ENCODE measurements at places on chromosomes 2 and 18. TPM values are rescaled to one million over a fixed set of nuclear protein-coding genes. Genes with fewer than 3 reads are reported as not detected.

DNA sequence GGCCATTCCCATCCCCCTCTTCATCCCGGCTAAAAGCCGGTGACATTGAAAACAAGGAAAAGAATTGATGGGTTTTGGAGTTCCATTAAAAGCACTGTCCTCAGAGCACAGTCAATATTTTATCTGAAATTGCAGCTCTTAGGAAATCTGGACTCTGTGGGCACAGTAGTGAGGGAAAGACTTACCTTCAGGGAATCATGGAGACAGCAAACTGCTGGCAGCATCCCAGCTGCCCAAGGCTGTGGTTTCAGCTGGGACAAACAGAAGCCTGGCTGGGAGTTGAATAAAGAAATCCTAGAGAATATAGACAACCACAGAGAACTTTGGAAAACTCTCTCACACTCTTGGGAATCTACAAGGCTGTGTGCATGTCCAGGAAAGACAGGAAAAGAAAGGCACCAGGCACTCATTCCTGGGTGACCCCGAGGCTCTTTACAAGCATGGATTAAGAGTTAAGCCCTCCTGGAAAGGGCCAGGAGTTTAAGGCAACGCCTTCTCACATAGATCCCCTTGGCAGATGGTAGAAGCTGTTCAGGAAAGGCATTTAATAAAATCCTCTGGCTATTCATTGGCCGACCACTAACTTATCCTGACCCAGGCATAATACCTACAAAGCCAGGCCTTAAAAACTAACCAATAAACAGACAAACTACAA, 255.1 kb downstream of the MYT1L start:
- DNase-seq, result no peak

DNA sequence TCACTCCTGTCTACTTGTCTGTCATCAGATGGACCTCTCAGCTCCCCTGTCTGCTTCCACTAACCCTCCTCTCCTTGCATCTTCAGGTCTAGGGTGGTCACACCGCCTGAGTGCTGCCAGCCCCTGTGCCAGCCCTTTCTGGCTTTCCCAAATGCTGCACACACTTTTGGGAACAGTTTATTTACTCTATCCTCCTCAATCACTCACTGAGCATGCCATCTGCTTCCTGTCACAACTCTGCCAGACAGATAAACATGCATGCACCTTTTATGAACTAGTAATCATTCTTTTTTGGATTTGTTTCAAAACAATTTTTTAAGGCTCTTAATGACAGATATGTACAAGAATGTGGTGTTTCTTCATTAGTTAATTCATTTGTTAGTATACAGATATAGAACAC, 56.3 kb upstream of the CCDC195 start:
- no peak for DNase-seq

- no peak for DNase-seq
These were observed 124.4 kb downstream of the HRH4 start for GRCh38 chr18:24584813-24585212.

- DNase-seq, result no peak
These were observed 140.7 kb downstream of the ESCO1 start for GRCh38 chr18:21459706-21460286.

GRCh38 chr18:25052511-25052921, 299.4 kb downstream of the ZNF521 start:
- no peak for DNase-seq

- DNase-seq, result no peak
These were observed 217.8 kb downstream of the OSR1 start for GRCh38 chr2:19140463-19141208.

DNA sequence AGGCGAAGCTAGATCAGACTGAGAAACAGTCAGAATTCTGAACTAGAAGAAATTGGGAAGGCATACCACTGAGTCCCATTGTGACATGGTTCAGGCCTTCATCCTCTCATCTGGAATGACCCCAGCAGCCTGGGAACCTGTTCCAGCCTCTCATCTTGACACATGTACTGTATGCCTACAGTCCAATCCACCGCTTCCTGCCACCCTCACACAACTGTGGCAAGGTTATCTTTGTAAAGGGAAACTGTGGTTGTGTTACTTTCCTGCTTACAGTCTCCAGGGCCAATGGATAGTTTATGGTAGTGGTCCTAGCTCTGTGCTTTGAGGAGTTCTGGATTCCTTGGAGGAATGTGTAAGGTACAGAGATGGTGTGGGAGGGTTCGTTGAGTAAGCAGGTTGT, 296.9 kb upstream of the TRIB2 start:
- no peak for DNase-seq

DNA sequence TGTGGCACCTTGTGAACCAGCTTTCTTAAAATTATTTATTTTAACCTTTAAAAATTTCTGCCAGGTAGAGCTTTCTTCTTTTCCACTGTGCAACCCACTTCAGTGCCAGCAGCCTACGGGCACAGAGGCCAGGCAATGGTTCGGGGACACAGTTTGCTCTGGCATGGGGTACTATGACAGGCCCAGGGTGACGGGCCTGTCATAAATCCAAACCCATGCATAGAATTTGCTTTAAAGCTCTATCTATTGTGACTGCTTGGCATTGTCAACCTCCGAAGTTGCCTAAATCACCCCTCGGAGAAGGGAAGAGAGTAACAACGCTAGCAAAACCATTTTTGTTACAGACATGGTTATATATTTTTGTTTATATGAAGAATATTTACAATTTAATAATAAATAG, 1.5 kb downstream of the ODC1 start:
- peak; percentile 36 for DNase-seq

DNA sequence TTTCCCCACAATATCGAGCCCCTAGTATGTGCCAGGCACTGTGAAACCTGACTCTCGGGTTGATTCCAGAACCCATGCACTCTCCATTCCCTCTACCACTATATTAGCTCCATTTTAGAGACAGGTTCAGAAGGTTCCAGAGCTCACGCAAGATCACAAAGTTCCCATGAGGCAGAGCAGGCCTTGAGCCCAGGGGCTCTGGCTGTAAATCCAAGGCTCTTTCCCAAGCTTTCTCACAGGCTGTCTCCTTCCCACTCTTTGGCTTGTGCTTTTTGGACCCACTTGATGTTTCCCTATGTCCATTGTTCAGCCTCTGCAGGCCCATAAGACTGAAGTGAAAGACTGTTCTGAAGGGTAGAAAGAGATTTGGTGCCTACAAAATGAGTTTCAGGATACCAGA, 15.7 kb downstream of the KIAA2012 start:
- DNase-seq, result no peak

DNA sequence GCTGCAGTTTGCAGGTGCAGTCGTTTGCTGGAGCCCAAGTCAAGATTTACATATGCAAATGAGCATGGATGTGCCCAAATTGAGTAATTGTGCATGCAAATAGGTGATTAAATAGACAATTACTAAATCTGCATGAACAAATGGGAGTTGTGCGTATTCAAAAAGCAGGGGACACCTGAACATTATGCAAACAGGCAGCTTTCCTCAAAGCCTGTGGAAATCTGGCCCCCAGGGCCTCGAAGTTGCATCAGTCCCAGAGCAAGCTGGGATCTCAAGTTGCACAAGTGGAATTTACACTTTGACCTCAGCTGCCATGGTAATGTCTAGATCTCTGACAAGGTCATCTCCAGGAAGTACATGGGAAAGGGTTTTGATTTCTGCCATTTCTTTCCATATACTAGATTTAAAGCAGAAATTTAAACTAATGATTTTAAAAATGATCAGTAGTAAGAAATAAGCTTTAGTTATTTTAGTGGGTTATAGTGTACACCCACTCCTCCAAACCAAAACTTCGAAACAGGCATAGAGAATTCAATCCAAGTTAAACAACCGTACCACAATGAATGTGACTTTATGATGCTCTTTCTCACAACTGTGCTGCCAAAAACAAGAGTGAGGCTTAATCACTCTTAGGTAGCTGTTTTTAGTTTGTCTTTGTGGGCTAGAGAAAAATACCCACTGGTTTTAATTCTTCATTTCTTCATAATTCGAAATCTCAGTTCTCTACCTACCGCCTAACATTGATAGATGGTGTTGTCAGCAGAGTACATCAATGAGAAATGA, 110.7 kb downstream of the RND3 start:
- no peak for DNase-seq

- no peak for DNase-seq
These were observed 21.0 kb downstream of the AGAP1 start for GRCh38 chr2:235514627-235515363.

GRCh38 chr18:22734791-22735627, 198.1 kb upstream of the RBBP8 start:
- no peak for DNase-seq

GRCh38 chr18:50422286-50422898, 47.5 kb downstream of the SKA1 start:
- no peak for DNase-seq

DNA sequence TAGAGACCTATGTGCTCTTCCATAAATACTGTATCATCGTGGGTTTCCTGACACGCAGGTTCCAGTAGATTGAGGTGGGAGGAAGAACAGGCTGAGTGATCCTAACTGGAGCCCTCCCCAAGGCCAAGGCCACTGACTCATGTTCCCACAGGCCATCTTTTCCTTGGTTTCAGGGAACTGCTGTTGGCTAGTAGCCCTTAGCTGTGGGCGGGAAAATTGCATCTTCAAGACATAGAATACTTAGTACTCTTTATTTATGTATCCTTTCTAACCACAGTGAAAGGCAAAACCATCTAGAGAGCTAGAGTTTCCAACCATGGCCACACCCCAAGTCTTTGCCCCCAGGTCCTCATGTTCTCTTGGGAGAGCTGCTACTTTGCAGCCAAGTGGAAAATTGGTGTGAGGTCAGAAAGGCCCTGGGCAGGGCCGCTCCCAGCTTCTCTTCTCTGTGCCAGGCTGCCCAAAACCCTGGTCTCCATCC, 55.9 kb downstream of the COPS8 start:
- DNase-seq, result no peak

DNA sequence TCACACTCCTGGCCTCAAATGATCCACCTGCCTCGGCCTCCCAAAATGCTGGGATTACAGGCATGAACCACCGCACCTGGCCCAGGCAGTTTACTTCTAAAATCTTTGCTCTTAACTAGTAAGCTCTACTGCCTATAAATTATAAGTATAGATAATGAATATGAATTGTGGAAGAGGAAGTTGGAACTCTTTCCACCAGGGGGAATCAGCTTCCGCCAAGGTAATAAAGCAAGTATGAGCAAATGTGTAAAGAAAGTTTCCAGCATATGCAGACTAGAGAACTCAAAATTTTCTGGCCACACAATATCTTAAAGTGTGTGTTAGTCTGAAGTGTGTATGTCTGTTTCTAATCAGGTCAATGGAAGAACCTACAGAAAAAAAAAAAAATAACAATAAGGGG, 68.1 kb downstream of the RMDN2 start:
- no peak for DNase-seq

- DNase-seq, result no peak
These were observed 69.5 kb downstream of the TGFA start for GRCh38 chr2:70484086-70484485.

GRCh38 chr2:65638443-65638842, 206.0 kb upstream of the SPRED2 start:
- DNase-seq, result no peak

- DNase-seq, result no peak
These were observed 156.1 kb upstream of the ID2 start for GRCh38 chr2:8525582-8526402.

- DNase-seq, result no peak
These were observed 26.0 kb downstream of the MAP4K4 start for GRCh38 chr2:101723371-101724124.

GRCh38 chr2:207112383-207112782, 53.4 kb downstream of the KLF7 start:
- DNase-seq, result no peak

GRCh38 chr2:226868331-226869162, 32.7 kb downstream of the RHBDD1 start:
- DNase-seq, result no peak

- no peak for DNase-seq
These were observed 250.9 kb downstream of the DSEL start for GRCh38 chr18:67265464-67266245.

DNA sequence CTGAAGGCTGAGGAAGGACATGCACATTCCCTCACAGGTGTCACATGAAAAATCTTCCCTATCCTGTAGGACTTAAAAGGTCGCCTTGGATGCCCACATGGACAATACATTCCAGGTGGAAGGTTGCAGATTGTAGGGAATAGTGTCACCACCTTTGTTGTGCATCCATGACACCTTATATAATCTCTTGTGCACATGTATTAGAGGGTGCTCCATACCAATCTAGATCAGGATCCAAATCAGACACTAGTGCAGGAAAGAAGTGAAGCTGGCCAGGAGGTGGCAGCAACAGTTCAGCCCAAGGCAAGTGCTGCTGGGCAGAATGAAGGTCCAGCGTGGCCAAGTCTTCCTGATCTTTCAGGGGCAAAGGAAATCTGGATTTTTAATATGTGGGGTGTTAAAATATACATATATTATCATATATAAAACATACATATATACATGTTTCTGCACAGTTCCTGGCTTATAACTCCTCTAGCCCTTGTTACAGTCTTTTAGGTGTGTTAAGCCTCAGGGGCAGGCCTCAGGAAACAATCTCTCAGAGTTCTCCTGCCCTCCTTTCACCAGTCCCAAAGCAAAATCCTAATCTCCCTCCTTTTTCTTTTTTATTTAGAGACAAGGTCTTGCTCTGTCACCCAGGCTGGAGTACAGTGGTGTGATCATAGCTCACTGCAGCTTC, 16.6 kb downstream of the NIF3L1 start:
- peak; percentile 54 for DNase-seq

GRCh38 chr2:102291319-102292075, 19.9 kb upstream of the IL1RL1 start:
- DNase-seq, result no peak

- no peak for DNase-seq
These were observed 59.2 kb downstream of the LYPD6 start for GRCh38 chr2:149389506-149390167.

GRCh38 chr2:113831161-113831560, 58.7 kb upstream of the ACTR3 start:
- no peak for DNase-seq

SH2D6 gene
- total RNA-seq, result 0.63 TPM

SCN1A gene
- total RNA-seq, result not detected

CRYGD gene
- total RNA-seq, result not detected

SERPINB3 gene
- not detected for total RNA-seq

SPR gene
- 9.3 TPM for total RNA-seq

GREB1 gene
- total RNA-seq, result 0.94 TPM

ANKRD30B gene
- not detected for total RNA-seq

FLACC1 gene
- 2.5 TPM for total RNA-seq

ACVR1C gene
- total RNA-seq, result 0.66 TPM

UGT1A6 gene
- not detected for total RNA-seq

SLC8A1 gene
- 0.22 TPM for total RNA-seq

NGEF gene
- total RNA-seq, result 0.38 TPM

Data from CD8-positive, alpha-beta memory T cell (primary cell).